ENCODE measurements at places on chromosomes 16 and 17.

- no peak for DNase-seq
Measured at GRCh38 chr16:84759061-84759460, 59.3 kb downstream of the USP10 start.

DNA sequence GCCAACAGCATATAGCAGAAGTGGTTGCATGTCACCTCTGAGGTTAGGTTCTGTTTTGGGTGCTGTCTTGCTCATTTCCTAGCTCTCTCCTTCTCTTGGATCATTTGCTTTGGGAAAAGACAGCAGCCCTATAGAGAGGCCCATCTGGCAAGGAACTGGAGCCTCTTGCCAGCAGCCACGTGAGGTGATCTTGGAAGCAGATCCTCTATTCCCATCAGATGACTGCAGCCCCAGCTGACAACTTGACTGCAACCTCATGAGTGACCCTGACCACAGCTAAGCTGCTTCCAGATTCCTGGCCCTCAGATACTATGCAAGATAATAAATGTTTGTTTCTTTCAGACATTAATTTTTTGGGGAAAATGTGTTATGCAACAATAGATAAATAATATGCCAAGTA, 213.3 kb upstream of the HS3ST4 start:
- no peak for DNase-seq

DNA sequence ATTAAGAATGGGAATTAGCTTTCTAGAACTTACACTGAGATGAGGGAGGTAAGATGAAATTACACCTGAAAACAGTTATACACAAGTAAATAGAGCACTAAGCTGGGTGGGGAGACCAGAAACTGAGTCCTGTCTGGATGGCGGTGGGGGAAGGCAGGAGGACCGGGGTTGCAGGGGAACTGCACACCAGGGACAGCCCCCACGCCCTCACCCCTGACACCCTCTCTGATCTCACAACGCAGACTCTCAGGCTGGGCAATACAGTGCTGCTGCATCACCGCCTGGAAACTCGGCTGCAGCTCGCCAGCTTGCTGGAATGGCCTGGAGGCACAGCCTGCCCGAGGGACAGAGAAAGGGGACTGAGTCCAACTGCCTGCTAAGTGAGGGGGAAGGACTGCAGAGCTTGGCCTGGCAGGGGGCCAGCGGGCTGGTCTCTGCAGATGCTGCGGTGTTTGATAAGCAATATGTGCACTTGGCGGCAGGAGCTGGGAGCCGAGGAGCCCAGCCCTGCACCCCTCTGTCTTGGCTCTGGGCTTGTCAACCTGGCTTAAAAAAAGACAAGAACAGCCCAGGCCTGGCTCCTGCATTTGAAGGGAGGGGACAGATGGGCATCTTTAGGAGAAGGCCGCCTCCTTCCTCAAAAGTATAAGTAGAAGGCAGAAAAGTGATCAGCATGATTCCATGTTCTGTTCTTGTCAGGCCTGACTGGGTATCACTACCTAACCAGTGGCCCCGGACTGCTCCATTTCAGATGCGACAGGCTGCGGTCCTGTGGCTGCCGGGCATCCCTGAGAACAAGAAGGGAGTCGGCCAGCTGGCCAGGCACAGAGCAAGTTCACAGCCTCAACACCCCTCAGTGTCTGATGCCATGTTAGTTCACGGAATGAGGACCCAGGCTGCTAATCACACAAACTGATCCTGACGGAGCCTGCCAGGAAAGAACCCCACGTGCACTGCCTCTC, 30.2 kb downstream of the SPHK1 start:
- DNase-seq = no peak

DNA sequence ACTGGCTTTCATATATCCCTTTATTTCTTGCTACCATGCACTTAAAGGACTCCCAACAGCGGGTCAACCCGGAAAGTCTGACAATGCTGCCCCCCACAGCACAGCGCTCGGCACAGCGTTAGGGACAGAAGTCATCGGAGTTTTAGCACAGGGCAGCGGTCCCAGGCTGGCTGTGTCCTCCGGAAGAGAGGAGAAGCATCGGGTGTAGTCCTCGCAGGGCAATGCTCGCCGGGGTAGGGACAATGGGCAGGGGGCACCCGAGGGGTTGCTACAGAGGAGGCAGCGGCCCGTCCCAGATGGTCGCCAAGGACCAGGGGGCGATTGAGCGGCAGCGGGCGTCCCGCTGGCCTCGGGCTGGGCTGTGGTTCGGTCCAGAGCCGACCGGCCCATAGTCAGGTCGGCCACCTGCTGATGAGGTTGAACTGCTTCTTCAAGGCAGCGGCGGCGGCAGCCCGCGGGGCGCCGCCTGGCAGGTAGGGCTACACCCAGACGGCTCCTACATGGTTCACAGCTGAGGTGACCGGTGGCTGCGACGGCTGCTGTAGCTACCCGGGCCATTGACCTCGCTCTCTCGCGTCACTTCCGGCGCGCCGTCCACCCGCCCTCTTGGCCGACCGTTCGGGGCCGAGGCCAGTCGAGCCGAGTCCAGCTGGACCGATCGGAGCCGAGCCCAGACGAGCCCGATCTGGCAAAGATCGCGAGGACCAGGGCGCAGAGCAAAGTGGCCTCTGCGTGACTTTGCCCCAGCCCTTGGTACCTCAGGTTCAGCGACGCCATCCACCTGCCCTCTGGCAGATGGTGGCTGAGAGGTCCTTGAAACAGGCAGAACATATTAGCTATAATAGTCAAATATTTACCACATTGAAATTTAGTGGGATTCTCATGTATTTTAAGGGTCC, 4.7 kb upstream of the LCMT1 start:
- peak; percentile 89 for DNase-seq

DNA sequence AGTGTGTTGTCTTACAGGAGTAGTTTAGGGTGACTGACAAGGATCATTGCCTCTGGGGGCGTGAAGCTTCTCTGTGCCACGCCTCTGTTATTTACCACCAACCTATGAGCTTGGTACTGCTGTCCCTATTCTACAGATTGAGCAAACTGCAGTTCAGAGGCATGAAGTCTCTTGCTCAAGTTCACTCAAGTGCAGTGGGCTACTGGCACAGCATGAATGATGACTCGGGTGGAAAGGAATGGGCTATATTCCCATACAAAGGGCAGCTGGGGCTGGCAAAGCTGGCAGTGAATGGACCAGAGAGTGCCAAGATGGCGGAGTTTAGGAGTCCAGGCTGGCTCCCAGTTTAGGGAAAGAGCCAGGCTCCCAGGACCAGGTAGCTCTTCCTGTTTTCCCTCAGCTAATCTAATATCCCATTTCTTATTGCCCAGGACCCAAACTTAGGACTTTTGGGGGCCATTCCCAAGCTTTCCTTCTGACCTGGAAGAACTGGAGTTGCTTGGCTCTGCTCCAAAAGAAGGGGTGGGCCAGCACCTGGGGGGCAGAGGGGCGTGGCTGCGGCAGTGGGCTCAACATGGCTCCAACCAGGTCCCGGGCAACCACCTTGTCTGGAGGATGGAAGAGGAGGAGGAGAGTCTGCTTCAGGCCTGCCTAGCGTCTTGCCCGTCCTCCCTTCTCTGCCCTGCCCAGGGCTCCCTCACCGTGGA, 12.9 kb downstream of the PLK1 start:
- peak; percentile 38 for DNase-seq

- no peak for DNase-seq
Measured at GRCh38 chr17:74935585-74936469, at the start of gene OTOP3. OTOP3 (plus strand) TSS chr17:74935898; CDS start chr17:74935922, 24 bp downstream.

DNA sequence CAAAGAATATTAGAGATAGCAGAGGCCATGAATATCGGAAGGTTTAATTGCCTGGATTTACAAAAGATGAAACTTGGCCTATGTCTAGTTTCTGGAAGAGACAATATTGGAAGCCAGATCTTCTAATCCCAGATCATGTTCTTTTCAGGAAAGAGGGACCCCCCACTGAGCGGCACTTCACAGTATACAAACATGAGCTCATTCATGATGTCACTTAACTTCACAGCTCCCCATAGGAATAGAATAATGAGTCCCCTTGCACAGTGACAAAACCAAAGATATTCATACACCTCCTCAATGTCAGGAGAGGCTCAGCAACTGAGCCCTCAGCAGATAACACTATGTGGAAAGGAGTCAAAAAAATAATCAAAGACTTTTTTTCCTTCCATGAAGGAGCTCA, 147.5 kb downstream of the CDH11 start:
- DNase-seq = no peak

DNA sequence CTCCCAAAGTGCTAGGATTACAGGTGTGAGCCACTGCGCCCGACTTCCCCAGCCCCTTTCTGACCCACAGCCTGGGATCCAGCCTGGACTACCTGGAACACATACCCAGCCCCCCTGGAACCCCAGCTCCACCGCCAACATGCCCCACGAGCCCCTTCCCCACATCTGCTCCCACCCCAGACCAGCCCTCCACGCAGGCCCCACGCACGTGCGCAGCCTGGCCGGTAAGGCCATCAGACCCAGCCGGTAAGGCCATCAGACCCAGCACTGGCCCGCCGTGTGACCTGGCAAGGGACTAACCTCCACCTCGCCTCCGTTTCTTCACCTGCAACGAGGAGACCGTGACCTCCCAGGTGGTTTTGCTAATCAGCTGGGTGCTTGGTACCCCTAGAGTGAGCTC, 46.5 kb downstream of the RPH3AL start:
- no peak for DNase-seq

DNA sequence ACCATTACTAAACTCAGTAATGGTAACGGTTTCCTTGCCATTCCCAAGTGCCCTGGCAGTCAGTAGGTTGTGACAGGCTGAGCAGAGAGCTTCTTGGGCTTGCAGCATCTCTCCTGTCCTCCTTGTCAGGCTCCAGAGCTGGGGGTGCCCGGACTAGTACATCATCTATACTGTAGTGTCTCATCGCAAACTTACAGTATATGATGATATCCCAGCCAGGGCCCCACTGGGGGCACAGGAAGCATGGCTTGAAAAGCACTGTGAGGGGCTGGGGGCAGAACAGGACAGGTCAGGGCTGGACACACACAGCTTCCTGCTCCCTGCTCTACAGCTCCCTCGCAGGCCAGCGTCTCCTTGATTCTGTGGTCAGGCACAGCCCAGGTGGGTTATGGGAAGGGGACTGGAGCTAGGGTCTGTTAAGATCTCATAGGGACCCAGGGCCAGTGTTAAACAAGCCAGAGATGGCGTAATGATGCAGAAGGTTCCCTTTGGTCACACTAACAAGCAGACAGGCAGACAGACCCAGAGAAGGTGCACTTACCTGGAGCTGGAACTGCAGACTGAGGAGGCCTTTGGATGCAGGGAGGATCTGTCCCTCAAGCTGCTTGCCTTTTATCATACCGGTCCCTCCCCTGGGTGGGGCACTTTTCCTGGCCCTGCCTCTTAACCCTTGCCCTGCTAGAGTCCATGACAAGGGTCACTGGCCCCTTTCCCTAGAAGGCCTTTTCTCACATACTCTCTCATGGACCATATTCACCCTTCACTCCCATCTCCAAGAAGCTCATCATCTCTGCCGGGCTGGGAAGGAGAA, 6.8 kb downstream of the ERAL1 start:
- no peak for DNase-seq

DNA sequence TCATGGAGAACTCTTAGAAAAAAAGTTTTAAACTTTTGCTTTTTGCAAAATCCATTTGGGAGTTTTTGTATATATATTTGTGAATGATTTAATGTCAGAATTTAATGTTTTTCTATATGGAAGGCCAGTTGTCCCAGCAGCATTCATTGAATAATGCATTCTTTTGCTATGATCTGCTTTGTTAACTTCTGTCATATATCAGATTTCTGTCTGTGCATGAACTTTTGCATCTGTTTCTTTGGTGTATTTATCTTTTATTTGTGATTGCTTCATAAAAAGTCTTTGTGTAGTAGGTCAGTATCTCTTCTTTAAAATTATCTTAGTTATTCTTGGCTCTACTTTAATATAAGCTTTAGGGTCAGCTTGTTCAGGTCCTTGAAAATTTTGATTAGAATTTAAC, 84.2 kb downstream of the MAP2K4 start:
- no peak for DNase-seq

DNA sequence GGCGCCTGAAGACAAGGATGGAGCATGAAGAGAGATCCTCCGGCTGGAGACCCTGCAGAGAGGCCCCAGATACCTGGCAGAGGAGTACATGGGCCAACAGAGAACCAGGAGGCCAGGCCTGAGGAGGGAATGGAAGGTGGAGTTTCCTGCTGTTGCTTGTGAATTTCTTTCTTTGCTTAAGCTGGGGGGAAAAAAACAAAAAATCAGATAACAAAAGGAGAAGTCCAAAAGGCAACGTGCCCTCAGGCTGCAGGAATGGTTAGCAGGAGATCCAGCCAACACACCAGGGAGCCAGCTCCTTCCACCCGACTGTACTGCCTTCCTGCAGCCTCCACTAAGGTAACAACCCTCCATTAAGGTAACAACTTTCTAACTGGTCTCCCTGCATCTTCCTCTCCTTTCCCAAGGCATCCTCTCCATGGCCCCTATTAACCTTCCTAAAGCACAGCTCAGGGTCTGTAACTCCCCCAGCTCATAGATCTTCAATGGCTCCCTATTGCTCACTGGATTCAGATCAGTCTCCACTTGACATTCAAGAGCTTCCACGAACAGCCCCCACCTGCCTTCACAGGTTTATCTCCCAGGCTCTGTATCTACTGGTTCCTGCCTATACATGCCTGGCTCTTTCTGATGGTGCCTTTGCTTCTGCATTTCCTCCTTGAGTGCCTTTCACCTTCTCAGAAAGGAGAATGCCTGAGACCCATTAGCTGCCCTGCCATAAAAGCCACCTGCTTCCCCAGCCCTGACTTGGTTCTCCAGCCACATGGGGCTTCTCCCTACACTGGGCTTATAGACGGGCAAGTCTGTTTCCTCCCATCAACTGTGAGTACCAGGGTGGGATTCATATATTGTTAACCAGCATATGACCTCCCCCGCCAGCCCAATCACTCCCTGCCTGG, 725 bp upstream of the ARL5C start:
- no peak for DNase-seq

DNA sequence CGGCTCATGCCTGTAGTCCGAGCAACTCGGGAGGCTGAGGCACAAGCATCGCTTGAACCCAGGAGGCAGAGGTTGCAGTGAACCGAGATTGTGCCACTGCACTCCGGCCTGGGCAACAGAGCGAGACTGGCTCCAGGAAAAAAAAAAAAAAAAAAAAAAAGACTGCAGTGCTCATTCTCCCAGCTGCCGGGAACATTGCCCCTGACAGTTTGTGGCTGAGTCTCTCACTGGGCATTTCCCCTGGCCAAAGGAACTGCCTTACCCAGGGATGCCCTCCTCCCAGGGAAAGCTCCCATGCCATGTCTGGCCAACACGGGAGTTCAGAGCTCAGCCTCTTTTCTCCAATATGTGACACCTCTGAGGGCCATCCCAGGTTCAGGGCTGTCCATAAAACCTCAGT, 21.3 kb upstream of the USP10 start:
- DNase-seq = no peak

DNA sequence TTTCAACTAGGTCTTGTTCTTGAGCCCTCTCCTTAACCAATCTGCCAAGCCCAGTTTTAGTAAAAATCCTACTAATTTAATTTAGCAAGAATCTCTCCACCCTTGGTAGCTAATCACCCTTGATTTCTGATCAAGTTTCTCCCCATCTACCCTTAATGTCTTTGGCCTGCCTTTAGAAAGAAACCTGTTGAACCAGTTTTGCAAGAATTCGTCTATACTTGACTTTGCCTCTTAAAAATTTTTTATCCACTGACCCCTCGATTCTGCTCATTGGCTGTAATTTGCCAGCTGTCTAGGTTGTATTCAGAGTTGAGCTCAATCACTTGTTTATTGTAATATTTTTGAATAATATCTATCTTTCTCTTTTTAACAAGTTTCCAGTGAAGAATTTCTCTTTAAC, 1138.5 kb downstream of the CDH11 start:
- no peak for DNase-seq
